HL-60 (cell line): ENCODE measurements at places on chromosomes 4 and X.

DNA sequence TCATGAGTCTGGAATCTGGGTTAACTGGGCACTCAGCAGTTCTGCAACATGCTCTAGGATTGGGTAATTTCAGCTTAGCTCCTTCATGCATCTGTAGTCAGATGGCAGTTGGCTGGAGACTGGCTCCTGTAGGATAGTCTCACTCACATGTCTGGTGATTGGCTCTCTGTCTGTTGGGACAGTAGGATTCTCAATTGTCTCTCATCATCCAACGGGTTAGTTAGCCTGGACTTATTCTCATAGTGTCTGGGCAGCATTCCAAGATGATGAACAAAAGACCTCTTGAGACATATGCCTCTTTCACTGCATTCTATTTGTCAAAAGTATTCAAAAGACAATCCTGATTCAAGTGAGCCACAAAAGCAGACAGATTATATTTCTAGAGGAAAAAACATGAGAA, 795.6 kb upstream of the GALNTL6 start:
- no peak for DNase-seq

DNA sequence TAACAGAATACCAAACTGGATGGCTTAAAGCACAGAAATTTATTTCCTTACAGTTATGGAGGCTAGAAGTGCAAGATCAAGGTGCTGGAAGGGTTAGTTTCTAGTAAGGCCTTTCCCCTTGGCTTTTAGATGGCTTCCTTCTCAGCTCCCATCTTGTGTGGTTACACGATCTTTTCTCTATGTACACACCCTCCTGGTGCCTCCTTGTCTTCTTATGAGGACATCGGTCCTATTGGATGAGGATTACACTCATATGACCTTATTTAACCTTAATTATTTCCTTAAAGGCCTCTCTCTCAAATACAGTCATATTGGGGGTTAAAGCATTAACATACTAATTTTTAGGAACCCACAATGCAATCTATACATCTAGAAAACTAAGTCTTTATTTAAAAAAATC, 787.9 kb upstream of the GALNTL6 start:
- no peak for DNase-seq

DNA sequence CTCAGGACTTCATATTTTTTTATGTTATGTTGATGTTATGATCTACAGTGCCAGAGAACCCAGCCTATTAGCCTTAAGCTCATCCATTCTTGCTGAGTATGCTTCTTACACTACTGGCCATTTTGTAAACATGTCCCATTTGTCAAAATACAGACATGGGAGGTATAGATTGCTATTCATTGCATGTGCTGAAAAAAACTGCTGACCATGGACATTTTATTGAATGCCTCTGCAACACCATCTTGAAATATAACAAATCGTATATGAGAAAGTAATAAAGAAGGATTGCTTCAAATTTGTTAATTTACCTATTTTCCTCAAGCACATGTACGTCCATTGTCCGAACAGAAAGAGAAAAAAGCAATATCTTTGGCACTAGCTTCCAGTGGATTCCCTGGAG, 91.5 kb upstream of the FAM47A start:
- DNase-seq: no peak

DNA sequence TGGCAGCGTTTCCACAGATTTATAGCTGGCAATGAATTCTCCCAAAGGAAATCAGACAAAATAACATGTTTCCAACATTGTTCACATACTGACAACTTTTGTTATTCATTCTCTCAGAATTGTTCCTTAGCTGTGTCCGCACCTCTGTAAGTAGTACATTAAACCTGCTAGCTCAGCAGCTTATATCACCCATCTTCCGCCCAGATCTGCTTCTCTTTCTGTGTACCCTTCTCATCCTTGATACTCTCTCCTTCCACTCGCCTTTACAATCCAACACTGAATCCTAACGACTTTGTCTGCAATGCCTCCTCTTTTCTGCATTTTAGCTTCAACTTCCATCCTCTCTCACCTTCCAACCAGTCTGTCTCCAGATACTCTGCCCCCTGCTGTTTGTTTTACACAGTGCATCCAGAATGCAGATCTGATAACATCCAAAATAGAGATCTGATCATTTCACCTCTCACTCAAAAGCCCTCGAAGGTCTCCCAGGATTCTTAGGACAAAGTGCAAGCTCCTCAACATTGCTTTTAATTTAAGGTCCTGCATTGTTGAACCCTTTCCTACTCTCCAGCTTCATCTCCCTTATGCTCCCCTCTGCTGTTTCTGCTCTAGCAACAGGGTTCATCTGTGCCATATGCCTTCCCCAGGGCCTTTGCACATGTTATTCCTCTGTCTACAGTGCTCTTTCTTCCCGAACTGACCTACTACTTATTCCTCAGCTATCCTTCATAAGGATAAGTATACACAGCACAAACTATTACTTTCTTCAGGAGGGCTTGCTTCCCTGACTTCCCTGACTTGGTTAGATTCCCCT, 67.3 kb upstream of the VBP1 start:
- DNase-seq: peak; percentile 26
